ENCODE measurements at places on chromosomes 1 and 21.

DNA sequence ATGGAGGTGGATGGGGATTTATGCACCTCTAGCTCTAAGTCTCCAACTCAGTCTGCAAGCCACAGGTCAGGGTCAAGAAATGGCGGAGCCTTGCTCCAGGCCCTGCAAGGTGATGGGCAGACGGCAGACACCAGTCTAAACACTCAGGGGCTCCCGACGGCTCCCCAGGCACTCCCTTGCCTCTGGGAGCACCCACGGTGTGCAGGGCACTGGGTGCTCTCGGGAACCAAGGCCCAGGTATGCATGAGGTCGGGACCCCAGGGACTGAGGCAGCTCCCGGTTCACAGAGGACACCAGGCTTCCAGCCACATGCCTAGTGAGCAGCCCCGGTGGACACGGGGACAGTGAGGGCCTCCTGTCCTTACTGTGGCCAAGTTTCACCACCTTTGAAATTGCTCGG is 53.1 kb upstream of the TTC34 start:
- DNase-seq, result peak; percentile 34

DNA sequence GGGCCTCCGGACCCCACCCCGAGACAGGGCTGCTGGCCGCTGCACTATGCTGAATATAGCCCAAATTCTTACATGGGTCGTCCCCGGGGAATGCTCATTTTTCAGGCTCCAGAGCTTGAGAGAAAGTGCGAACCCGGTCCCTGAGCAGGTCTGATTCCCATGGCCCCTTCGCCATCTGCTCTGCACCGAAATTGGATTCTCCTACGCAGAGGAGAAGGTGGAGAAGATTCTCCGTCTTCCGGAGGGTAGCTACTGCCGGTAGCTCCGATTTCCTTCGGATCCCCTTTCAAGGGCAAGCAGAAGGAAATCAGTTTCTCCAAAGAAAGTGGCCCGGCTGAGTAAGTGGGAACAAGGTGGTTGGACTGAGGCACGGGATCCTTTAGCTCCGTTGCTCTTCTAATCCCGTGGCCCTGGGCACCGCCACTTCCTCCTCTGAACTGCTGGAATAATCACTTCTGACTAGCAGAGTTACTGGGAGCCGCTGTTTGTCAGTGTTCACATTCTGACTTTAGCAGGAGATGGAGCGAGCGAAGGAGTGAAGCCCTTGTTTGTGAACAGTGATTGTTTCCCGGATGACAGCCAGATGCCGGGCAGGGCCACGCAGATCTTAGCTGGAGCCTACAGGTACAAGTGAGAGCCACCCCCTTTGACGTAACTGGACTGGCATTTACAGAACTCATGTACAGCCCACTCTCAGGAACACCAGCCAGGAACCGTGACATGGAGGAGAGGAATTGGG is 1.1 kb upstream of the ZNF496 start:
- no peak for DNase-seq

GRCh38 chr1:186899577-186899976 is 70.8 kb downstream of the PLA2G4A start:
- DNase-seq, result no peak

DNA sequence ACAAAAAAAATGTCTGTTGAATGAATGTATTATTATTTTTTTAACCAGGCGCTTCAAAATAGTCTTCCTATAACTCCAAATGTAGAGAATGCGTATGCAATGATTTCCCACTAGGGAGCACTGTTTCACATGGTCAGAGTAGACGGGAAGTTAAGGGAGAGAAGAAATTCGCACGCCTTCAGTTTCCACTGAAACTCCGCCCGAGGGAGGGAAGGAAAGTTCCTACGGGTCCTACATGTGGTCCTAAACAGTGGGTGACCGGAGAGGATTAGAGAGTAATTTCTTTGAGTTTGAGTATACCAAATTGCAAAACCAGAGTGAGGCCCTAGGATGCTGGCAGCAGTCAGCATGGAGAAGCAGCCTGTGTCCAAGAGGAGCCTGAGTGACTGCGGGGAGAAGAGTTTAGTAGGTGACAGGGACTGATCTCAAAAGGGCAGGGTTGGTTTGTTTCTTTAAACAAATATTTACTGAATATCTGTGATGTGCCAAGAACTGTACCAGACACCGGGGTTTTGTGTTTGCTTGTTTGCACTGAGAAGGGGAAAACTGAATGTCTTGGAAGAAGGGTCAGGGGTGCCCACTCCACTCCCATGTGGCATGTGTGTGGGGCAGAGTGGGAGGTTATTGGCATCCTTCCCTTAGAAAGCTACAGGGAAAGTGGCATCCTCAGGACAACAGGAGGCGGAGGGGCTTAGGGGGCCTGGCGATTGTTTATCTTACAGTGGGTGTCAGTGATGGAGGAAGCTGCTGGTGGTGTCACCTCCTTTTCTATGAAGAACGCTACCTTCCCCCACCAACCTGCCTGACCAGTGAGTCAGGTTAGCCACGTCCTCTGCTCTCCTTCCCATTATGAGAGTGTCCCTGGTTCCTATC is 22.8 kb downstream of the RNU5D-1 start:
- no peak for DNase-seq

DNA sequence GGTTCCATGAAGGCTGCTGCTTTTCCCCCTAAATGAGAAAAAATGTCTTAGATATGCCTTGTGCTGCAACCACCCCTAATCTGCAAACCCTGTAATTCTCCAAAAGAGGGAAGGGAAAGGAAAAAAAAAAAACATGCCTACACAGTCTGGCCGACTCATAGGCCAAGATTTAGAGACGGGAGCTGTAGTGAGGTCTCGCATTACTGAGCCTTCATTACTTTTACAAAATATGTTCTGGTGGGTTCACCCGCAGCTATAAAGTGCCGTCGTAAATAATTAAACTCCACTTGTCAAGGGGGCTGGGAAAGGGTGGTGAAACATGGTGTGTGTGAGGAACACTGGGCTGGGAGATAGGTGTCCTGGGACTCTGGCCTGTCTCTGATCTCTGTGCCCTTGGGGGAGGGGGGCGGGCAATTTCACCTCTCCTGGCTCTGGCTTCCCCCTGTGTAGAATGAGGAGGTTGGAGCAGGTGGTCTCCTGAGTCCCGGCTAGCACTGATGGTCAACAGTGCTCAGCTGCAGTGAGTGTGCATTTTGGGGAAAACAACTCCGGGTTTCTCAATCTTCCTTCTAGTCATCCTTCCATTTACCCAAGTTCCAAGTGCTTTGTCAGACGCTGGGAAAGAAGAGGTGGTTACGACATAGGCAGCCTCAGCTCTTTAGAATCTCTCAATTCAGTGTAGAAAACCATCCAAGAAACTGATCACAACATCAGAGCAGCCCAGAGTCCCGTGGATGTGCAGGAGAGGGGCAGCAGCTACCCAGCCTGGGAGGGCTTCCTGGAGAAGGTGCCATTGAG is 82.3 kb downstream of the ACTL8 start:
- no peak for DNase-seq

DNA sequence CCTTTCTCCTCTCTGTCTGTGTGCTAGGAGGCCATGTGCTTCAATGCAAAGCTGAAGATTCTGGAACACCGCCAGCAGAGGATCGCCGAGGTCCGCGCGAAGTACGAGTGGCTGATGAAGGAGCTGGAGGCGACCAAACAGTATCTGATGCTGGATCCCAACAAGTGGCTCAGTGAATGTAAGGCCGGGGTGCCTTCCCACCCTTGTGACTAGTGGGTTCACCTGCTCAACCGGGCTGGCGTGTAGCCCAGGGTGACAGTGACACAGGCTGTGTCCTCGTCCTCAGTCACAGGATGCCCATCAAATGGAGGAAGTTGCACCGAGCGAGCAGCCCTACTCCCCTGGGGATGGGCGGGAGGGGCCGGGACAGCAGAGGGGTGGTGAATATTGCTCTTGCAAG is 544.1 kb downstream of the KIF26B start:
- DNase-seq, result peak; percentile 54

- no peak for DNase-seq
Measured at GRCh38 chr1:1989102-1989542, 14.5 kb downstream of the CFAP74 start.

DNA sequence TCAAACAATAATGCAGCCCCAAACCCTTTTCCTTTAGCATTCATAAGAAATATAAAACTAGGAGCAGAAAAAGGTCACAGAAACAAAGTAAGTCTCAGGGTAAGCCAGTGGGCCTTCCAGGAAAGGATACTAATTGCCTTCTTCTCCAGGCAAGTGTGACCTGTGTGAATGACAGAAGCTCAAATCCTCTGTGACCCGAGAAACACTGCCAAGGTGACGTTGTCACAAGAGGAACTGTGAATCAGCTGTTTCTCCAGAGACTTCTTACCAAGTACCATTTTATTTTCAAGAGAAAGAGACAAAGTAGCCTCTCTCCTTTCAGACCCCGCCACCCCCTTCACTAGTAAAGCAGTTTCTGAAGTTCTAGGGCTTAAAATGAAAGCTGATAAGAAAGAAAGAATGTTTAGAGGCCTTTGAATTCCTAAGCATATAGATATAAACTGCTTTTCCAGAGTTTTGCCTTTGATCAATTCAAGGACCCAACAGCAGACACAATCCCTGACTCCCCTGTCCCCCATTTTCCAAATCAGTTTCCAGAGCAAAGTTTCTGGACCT is 155.6 kb downstream of the NUF2 start:
- DNase-seq, result no peak

GRCh38 chr1:59204001-59204400 is 92.9 kb upstream of the FGGY start:
- peak; percentile 53 for DNase-seq

DNA sequence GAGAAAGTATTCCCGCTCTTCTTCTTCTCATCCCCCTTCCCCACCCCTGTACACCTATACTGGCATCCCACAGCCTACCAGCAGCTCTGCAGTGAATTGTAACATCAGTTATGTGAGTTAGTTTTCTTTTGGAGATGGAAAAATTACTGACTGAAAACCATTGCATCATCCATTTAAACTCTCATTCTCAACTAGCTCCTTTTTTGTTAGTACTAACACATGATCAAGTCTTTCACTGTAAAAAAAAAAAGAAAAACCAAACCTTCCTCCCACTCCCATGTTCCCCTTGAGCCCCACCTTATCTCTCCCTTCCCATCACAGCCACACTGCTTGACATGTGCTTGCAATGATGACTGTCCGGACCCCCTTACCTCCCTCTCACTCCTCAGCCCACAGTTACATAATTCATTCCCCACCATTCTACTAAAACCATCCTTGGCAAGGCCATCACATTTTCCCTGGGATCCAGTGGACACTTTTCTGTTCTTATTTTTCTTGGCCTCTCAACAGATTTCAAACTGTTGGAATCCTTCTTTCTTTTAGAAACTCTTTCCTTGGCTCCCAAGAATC is 23.2 kb upstream of the RAVER2 start:
- DNase-seq, result no peak

DNA sequence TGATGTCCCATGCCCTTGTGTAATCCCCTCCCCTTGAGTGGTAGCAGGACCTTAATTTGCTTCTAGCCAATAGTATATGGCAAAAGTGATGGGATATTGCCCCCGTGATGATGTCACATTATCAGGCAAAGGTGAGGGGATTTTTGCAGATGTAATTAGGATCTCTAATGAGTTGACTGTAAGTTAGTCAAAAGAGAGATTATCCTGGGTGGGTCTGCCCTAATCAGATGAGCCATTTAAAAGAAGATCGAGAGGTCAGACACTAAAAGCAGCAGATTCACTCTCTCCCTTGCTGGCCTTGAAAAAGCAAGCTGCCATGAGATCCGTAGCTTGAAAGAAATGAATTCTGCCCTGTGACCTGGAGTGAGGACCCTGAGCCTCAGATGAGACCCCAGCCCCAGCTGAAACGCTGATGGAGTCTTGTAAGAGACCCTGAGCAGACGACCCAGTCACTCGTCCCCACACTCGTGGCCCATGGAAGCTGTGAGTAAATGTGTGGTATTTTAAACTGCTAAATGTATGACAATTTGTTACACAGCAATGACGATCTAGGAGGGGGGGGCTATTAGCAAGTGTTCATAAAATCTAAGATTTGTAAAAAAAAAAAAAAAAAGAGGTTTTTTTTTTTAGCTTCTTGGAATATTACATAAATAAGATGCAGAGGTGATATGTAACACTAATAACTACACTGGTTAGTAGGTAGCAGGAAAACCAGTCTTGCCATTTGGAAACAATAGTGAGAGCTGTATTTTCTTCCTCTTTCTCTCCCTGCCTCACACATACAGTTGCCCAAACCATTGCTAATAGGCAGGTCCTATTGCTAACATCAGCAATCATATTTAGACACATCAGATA is 50.3 kb upstream of the TARBP1 start:
- DNase-seq, result no peak

DNA sequence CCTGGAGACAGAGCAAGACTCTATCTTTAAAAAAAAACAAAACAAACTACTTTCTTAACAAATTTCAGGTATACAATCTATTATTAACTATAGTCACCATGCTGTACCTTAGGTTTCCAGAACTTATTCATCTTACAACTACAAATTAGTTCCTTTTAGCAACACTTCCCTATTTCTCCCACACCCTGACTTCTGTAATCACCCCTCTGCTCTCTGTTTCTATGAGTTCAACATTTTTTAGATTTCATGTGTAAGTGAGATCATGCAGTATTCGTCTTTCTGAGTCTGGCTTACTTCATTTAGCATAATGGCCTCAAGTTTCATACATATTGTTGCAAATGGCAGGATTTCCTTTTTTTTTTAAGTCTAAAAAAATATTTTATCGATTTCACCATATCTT is 77.9 kb upstream of the LPGAT1 start:
- no peak for DNase-seq

- DNase-seq, result no peak
Measured at GRCh38 chr21:34154878-34155277, 81.5 kb downstream of the MRPS6 start.

GRCh38 chr1:92404661-92405060 is 82.1 kb downstream of the GFI1 start:
- DNase-seq, result no peak

- no peak for DNase-seq
Measured at GRCh38 chr1:195082183-195082582, 1526.1 kb downstream of the KCNT2 start.

DNA sequence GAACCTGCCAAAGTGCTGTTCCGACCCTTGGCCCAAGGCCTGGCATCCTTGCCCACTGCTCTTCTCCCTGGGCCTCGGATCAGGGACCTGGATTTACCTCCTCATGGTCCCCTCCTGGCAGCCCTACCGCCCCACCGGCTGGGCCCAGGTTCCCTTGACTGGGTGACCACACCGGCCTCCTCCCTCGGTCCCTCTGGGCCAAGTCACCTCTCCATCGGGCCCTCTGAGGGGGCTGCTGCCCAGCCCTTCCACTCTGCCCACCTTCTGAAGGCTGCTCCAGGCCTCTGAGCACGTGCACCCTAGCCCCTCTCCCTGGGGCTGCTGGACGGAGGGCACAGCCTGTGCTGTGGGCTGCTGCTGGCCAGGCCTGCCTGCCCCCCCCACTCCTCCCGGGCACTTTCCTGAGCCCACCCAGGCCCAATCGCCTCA is 9.3 kb upstream of the MMEL1 start:
- DNase-seq, result no peak

GRCh38 chr1:62361431-62361830 is 42.2 kb upstream of the KANK4 start:
- DNase-seq, result no peak

GRCh38 chr1:99886841-99887240 is 36.7 kb downstream of the AGL start:
- no peak for DNase-seq

All from upper lobe of left lung (tissue), 6 donors.